Activated CD4-positive, alpha-beta T cell treated with anti-CD3 and anti-CD28 coated beads, Interleukin-2, Interleukin-4, amounts not matched to agents 100 ng/mL and 50 ng/mL, durations not matched to agents 16 hours and 8 hours (primary cell): ENCODE measurements at places on chromosomes 16 and 17.

DNA sequence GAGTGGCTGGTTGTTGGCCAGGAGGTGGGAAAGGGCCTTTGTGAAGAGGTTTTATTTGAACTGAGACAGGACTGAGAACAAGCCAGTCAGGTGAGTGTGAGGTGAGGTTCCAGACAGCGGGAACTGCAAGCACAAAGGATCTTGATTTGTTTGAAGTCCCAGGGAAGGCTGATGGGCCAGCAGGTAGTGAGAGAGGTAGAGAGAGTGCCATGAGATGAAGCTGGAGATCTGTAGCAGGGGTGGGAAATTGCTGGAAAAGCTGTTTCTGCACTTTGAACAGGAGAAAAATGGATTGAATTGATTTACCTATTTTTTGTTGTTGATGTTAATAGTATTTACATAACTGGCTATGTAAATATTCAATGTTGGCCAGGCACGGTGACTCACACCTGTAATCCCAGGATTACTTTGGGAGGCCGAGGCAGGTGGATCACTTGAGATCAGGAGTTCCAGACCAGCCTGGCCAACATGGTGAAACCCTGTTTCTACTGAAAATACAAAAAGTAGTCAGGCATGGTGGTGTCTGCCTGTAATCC lies 7.7 kb upstream of the DCTPP1 start:
- DNase-seq: no peak

DNA sequence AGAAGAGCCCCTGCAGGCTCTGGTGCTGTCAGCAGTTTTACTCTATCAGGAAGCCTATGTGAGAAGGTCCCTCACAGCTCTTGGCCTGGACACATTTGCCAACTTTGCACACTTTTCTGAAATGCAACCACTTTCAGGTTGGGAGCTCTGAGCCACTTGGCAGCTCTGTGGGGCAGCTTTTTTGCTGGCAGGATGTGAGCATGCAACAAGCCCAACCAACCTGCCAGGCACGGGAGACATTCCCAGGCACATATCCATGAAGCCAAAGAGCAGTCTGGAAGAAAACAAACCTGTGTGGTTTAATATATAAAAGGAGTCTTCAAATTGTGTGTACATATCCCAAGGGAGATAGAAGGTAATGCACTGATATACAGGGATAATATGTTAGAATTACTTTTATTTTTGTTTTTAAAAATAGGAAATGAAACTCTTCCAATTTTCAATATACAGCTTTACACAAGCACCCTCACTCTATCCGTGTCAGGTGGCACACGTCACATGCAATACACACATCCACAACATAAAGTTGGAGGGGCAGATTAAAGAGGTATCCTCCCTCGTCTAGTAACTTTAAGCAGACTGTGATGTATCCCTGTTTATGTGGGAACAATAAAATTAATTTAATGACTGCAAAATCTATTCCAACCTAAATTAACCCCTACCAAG lies 57.4 kb upstream of the COX10 start:
- DNase-seq: no peak

- no peak for DNase-seq
Measured at GRCh38 chr16:12609937-12610699, 193.6 kb downstream of the CPPED1 start.

- DNase-seq: no peak
Measured at GRCh38 chr16:31085411-31085810, 3.3 kb downstream of the PRSS53 start.

GRCh38 chr16:66357523-66357928 lies 9.0 kb upstream of the CDH5 start:
- DNase-seq: peak; percentile 39
